ENCODE measurements at places on chromosomes 4 and X. TPM values are rescaled to one million over a fixed set of nuclear protein-coding genes. Genes with fewer than 3 reads are reported as not detected.

Gene TLR8
- not detected for total RNA-seq

Gene MSL3
- total RNA-seq = 21.7 TPM

Gene SYTL5
- total RNA-seq = 0.36 TPM

Gene PAGE2
- total RNA-seq = not detected

Gene FGF5
- 0.79 TPM for total RNA-seq

Gene ADH1A
- not detected for total RNA-seq

Gene GPC4
- not detected for total RNA-seq

Gene BBS12
- 2.7 TPM for total RNA-seq

Gene GAGE2A
- total RNA-seq = not detected

Gene FSTL5
- total RNA-seq = 0.05 TPM

Gene ATP1B4
- total RNA-seq = not detected

Gene SPOCK3
- total RNA-seq = 0.13 TPM

Gene IDS
- total RNA-seq = 114 TPM

Gene ZFYVE28
- 2.7 TPM for total RNA-seq

Gene MBNL3
- total RNA-seq = not detected

Gene DDX53
- total RNA-seq = not detected

Gene SSX4
- not detected for total RNA-seq

Gene TRPC5OS
- total RNA-seq = not detected

Gene HGFAC
- 0.08 TPM for total RNA-seq

Gene ARSJ
- total RNA-seq = 4.6 TPM

Gene EOLA1
- total RNA-seq = 21.2 TPM

Gene UCHL1
- 1,029 TPM for total RNA-seq

Gene BEX5
- not detected for total RNA-seq

Gene DAPP1
- not detected for total RNA-seq

Gene RBMXL3
- total RNA-seq = not detected

Gene DRP2
- total RNA-seq = 0.18 TPM

Gene PAK3
- not detected for total RNA-seq

Gene ARMCX6
- total RNA-seq = 47.2 TPM

Gene XG
- total RNA-seq = 0.07 TPM

All from A549 treated with CORT108297 at 1 μM for 4 hours (cell line).